ELR (cell line): ENCODE measurements at places on chromosomes 7 and 10.

GRCh38 chr7:157474685-157475084 lies 137.9 kb downstream of the DNAJB6 start:
- peak; percentile 42 for DNase-seq

DNA sequence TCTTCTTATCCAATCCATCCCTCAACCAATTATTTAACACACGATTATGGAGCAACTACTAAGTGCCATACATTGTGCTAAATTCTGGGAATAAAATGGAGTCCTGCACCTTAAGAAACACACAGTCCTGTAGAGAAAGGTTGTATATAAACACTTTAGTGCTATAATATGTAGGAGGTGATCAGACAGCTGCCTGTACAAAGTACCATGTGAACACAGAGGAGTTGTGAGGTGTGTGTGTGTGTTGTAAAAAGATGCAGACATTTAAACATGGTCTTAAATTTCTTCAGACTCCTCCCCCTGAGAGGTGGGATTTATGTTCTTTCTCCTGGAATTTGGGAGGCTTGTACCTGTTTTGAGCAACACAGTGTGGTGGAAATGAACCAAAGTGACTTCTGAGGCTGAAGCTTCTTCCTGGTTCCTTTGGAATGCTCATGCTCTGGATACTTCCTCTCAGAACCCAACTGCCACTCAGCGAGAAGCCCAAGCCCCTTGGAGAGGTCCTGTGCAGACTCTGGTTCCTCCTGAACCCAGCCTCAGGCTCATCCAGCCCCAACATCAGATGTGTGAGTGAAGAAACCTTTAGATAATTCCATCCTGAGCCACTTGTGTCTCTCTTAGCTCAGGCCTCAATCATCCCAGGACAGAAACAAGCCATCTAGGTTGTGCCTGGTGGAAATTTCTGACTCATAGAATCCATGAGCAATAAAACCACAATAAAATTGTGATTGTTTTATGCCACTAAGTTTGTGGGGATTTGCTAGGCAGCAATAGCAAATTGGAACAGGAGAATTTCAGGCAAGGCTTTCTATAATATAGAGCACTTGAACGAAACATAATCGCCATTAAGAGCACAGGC lies 161.2 kb upstream of the FAM3C start:
- peak; percentile 24 for DNase-seq

DNA sequence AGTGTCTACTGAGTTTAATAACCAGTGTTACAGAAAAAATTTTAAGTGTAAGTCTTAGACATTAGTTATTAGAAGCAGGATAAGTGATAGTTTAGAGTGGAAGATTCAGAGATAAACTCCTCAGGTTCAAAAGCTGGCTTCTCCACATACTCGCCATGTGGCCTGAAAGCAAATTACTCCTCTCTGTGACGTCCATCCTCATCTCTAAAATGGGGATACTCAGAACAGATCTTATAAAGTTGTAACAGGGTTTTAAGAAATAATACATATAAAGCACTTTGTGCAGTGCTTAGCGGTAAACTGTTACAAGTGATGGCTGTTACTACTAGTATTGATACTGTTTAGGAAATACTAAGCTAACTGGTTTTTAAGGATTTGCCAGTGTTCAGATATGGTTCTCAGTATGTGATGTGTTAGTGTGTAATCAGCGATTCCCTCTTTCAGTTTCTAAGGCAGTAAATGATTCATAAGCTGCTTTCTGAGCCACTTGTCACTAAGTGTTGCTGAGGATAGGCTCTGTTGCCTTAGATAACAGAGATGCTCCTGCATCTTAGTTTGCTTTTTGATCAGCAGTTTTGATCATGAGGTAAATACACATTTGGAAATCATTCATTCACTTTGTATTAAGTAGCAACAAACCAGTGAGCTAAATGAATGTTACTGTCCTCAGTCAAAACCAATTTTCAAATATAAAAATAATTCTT lies 58.7 kb downstream of the CYP51A1 start:
- DNase-seq = peak; percentile 2

- no peak for DNase-seq
Observed at GRCh38 chr7:117001283-117001682, 48.0 kb downstream of the ST7 start.

GRCh38 chr7:23369100-23369499 lies 70.0 kb downstream of the MALSU1 start:
- no peak for DNase-seq

DNA sequence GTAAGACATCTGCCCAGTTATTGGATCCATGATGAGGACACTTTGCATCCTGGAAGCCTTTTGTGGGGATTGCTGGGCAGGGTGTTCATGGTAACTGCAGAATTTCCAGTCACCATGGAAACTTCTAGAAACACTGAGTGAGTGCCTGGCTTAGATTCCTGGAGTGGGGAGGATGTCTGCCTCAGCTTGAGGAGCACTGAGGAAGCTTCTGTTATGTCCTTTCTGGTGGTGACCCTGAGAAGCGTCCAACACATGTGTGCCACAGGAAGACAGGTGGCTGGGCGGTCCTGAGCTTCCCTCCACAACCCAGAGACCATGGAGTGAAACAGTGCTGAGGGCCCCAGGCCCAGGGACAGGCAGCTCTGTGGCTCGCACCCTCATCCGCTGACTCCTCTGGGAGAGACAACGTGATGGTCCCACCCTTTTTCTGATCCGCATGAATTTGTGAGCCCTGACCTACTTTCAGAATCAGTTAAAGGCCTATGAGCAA lies 191.8 kb upstream of the CXCL12 start:
- no peak for DNase-seq

GRCh38 chr7:5388905-5389433 lies 34.7 kb downstream of the TNRC18 start:
- no peak for DNase-seq

DNA sequence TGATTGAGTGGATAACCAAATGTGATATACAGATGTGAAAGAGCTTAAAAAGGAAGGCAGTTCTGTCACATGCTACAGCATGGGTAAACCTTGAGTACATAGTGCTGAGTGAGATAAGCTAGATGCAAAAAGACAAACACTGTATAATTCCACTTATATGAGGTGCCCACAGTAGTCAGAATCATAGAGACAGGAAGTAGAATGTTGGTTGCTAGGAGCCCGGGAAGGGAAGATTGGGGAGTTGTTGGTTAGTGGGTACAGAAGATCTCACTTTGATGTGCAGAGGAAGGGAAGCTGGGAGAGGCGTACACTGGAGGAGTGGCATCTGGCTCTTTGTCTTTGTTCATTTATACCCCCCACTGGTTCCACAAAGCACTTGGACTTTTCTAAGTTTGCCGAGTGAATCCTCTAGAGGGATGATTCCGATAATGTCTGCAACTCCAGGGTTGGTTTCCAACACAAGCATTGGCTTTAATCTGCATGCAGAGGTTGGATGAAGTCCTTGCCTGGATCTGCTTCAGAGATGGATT lies 39.5 kb downstream of the TSPAN14 start:
- DNase-seq = no peak

- no peak for DNase-seq
Observed at GRCh38 chr10:131179361-131179760, 132.2 kb downstream of the TCERG1L start.

- DNase-seq = peak; percentile 81
Observed at GRCh38 chr7:12638851-12639456, 48.5 kb upstream of the ARL4A start.

DNA sequence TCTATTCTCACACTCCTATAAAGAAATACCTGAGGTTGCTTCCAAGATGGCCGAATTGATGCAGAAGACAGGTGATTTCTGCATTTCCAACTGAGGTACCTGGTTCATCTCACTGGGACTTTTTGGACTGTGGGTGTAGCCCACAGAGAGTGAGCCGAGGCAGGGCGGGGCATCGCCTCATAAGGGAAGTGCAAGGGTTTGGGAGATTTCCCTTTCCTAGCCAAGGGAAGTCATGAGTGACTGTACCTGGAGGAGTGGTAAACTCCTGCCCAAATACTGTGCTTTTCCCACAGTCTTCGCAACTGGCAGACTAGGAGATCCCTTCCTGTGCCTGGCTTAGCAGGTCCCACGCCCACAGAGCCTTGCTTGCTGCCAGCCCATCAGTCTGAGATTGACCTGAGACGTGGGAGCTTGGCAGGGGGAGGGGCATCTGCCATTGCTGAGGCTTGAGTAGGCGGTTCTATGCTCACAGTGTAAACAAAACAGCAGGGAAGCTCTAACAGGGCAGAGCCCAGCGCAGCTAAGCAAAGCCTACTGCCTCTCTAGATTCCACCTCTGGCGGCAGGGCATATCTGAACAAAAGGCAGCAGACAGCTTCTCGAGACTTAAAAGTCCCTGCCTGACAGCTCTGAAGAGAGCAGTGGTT lies 152.2 kb downstream of the ARL4A start:
- no peak for DNase-seq

DNA sequence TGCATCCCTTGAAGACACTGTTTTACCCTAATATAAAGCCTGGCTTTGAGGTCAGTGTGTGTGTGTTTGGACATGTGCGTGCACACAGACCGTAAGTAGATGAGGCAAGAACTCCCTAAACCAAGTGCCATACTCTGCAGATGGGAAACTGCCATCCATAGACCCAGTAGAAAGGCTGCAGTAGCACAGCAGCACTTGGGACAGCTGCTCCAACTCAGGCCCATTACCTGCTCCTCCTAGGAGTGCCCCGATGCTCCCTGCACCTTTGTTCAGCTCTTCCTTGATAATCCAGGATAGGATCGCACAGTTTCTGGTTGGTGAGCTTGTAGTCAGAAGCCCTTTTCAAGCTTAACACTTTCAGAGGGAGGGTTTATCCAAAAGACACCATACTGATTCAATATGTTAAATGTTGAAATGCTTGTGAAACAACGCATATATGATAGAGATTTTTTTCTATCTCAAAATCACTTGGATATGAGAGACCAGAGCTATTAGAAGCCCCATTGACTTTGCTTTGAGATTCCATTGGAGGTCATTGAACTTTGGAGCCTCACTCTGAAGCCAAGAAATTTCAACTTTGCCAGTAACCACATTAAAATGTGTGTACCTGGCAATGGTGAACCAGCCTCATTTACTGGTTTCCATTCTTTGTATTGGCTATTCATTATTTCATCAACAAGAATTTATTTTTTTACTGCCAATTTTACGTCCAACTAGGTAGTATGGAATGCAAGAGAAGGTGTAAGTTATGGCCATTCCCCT lies 757.0 kb upstream of the GALNT17 start:
- DNase-seq = no peak

DNA sequence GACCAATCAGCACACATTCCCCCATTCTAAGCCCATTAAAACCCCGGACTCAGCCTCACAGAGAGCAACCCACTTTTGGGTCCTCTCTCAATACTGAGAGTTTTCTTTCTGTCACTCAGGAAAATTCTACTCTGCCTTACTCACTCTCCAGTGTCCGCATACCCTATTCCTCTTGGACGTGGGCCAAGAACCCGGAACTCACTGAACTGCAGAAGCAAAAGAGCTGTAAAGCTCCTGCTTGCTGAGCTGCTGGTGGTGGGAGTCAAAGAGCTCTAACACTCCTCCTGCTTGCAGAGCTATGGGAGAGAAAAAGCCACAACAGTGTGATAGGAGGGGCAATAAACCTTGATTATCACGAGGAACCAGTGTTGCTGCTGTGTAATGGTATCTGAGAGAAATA lies 386.9 kb downstream of the POM121L12 start:
- no peak for DNase-seq

GRCh38 chr10:14240253-14241189 lies 90.2 kb downstream of the FRMD4A start:
- peak; percentile 29 for DNase-seq

GRCh38 chr10:125316436-125316835 lies 156.1 kb upstream of the CTBP2 start:
- DNase-seq = no peak

DNA sequence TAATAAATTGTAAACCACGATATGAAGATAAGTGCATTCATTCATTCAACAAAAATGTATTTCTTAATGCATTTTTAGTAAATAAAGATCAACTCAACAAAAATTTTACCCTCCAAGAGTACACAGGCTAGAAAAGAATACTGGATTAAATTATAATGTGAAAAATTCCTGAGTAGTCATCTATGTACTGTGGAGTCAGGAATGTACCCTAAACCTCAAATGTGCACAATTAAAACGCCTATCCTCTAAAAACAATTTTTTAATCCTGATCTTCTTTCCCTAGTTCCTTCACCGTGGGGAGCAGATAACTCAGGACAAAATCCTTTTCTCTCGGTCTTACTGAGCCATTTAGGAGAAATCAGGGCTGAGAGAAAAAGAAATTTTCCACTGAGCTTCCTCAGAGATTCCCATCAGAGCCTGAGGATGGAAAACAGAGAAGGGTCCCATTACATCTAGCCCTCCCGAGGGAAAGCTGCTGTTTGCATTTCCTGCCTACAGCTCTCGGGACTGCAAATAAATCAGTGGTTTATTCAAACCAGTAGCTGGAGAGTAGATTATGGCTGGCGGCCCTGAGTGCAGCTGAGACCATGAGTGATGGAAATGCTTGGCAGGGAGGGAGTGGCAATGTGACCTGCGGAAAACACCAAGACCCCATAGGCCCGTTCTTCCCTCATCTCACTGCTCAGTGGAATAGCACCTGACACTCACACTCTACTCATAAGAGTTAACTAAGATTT lies 7.4 kb downstream of the TAS2R40 start:
- DNase-seq = no peak

DNA sequence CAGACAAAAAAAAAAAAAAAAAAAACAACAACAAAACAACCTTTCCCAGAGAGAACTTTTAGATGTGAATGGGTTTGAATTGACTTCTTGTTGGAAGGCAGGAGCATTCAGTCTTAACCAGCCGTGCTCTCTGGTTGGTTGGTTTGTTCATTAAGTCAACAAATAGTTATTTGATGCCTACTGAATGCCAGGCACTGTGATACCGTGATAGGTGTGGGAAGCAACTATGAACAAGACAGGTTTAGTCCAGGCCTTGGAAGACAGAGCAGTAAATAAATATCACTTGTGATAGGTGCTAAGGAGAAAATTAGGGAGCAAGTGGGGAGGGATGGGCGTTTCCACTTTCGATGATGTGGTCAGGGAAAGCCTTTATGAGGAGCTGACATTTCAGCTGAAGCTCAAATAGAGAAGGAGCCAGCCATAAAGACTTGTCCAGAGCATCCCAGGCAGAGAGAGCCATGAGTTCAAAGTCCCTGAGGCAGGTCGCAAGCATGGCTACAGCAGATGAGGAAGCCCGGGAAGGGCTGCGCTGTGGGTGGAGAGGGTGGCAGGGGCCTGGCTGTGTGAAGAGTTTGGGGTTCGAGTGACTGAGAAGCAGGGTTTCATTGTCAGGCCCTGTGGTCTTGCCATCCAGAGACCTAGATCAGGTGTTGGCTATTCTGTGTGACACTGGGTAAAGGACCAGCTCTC lies 8.0 kb downstream of the TSPAN15 start:
- no peak for DNase-seq

DNA sequence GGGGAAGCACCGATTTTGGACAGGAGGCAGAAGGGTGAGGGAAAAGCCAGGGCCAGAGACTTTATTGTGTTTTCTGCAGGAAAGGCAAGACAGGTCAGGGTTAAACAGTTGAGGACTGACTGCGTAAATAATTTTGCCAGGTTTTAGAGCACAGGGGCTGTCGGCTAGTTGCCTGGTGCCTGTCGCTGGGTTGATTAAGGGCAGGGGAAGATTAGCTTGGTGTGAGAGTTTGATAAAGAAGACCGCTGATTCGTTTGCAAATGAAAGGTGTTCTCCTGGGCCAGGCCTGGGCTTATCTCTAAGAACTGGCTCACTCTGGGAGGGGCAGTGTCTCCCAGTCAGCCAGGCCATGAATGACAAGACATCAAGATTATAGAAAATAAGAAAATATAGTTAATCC lies 75.6 kb downstream of the SLC37A3 start:
- no peak for DNase-seq
